ENCODE measurements at places on chromosomes 5 and 9. TPM values are rescaled to one million over a fixed set of nuclear protein-coding genes. Genes with fewer than 3 reads are reported as not detected.

- no peaks in the 10 kb centered on the region for H3K36me3 ChIP-seq
- H3K27me3 ChIP-seq: no peaks in the 10 kb centered on the region
Observed at GRCh38 chr9:85053206-85053786, 383.8 kb downstream of the NTRK2 start.

DNA sequence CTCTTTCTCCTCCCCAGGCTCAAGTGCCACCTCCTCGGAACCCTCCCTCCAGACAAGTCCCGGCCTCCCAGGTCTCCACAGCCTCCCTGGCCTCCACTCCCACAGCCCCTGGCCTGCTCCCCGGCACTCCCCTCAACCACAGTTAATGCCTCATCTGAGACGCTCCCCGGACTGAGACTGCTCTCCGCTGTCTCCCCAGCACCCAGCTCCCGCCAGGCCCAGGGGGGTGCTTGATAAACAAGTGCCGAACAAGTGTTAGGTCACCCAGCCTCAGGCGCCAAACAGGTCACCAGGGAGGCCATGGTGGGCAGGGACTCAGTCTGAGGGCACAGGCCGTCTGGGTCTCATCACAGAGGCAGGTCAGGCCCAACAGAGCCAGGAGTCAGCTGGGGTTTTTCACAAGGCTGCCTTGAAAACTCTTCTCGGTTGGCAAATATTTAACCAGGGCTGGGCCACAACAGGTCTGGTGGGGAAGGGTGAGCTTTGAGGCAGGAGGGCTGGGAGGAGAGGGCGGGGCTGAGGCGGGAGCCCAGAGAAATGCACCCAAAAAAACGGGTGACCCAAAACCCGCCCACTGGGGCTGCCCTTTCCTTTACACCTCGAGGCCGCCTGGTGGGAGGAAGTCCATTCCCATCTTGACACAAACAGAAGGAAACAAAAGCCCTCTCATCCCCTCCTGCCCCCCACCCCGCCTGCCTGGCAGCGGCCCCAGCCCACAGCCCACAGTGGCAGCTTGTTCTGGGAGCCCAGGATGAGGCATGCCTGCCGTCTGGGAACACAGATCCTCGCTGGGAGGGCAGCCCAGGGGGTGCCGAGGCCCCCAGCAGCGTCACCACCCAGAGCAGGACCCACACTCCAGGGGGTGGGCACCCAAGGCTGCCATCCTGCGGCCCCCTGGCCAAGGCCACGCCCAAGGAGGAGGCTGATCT lies 66.6 kb upstream of the STXBP1 start:
- no peak for DNase-seq
- H3K36me3 ChIP-seq: no peaks in the 10 kb centered on the region
- H3K27me3 ChIP-seq: no peaks in the 10 kb centered on the region
- H3K4me3 ChIP-seq: no peak overlapping the region
- H3K27ac ChIP-seq: no peak overlapping the region

- H3K4me3 ChIP-seq: no peak overlapping the region
- H3K4me1 ChIP-seq: no peaks in the 10 kb centered on the region
- no peaks in the 10 kb centered on the region for H3K36me3 ChIP-seq
- no peaks in the 10 kb centered on the region for H3K27me3 ChIP-seq
Observed at GRCh38 chr9:23005156-23005555, 558.5 kb downstream of the DMRTA1 start.

DNA sequence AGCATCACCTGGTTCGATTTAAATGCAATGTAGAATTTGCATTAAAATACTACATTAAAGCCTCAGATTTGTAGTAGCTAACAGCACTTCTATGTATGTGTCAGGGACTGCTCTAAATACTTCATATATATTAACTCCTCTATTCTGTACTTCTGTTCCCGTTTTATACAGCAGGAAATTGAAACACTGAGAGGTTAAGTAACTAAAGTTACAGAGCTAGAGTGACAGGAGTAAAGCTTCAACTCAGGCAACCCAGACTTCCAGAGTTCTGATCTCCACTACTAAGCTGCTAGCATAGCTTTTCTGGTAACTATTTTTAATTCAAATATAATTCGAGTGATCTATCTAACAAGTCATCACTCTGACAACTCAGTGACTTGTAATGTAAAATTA lies 619 bp upstream of the APC start:
- H3K4me1 ChIP-seq: no peaks in the 10 kb centered on the region
- peak overlapping the region; percentile 58 for H3K27ac ChIP-seq
- H3K27me3 ChIP-seq: no peaks in the 10 kb centered on the region

Gene PITX1
- total RNA-seq: not detected

Gene RGS3
- 43.2 TPM for total RNA-seq

Gene TMEM161B
- total RNA-seq: 21.1 TPM
